ENCODE measurements at places on chromosomes 6 and 20.

- DNase-seq: no peak
These were observed 2.1 kb downstream of the SALL4 start for GRCh38 chr20:51800060-51800871.

DNA sequence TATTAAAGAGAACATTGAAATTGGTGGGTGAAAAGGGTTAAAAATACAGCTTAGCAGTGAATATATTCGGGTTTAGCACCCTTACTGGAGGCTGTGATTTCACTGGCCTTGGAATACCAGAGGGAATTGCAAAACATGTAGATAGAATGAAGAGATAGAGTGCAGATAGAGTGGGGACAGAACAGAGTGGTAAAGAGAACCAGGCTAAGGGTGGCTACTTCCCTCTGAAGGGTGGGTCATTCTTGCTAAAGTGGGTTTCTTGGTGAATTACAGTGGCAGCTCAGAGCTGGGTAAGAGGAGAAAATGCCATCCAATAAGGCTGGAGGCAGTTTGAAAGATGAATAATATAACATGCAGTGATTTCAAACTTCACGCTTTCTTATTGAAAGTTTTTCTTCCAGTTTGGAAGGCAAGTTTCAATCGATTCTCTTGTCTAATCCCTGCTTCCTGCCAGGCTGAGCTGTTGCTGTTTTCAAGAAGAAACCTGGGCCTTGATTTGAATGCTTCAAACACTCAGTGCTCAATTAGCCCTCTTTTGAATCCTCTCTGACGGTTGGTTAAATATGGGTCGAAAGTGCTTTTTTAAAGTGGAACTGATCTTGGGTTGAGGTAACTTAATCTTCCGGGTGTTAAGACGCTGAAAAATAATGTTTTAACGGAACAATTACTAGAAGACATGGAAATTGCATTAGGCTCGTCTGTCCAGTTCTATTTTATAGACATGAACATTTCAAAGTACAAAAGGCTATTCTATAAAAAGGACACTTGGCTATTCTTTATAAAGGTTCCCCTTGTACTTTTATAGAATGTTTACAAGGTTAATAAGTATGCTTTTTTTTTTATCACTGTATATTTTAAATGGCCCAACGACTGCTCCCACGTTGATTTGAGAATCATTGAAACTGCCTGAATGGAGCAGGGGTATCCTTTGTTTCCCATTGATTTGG, 203.3 kb downstream of the BCAS1 start:
- DNase-seq: no peak

DNA sequence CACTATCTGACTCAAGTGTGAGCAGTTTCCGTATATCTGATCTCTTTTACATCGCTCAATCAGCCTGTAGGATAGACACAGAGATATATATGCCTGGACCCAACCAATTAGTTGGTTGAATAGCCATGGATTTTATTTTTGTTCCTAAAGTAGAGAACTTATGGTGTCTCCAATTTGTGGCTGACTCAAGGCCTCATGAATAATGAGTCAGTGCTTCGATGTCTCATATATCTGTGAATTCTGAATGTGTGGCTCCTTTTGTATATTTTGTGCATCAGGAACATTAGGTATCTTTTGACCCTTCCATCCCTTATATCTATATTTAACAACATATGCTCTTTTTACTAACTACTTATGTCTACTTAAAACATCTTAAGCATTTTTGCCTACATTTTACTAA, 64.5 kb downstream of the OR2B2 start:
- DNase-seq: no peak

GRCh38 chr6:7802662-7803061, 76.8 kb downstream of the BMP6 start:
- DNase-seq: no peak

GRCh38 chr6:147005499-147005898, 198.7 kb upstream of the STXBP5 start:
- DNase-seq: no peak

GRCh38 chr6:100965067-100965466, 83.9 kb upstream of the ASCC3 start:
- DNase-seq: no peak

DNA sequence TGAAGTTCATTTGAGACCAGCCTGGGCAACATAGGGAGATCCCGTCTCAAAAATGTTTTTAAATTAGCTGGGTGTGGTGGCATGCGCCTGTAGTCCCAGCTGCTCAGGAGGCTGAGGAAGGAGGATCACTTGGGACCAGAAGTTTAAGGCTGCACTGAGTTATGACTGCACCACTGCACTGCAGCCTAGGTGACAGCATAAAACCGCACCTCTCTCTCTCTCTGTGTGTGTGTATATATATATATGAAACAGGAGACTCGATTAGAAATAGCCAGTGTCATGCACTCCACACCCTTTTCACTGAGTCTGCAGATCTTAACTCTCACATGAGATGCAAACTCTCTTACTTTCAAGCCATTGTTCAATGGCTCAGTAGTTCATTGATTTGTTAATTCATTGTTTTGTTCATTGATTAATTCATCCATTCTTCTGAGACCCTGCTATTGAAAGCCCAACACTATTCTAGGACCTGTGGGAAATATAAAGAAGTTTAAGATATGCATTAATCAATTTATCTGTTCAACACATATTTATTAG, 52.4 kb upstream of the MRPS10 start:
- no peak for DNase-seq

DNA sequence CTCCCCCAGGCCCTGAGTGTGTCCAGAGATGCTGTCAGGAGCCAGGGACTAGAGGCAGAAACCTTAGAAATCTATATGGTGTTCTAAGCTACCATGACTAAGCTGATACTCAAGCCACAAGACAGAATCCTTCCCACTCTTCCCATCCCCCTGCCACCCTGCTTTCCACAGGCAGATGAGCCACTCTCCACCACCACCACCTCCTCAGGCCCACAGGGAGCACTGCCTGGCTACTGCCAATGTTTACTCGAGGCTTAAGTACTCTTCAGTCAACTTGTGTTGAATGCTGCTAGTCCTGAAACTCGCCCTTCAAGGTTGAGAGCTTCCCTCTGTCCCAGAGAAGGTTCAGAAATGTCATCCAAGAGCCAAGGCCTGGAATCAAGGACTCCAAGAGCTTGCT, 56.2 kb downstream of the CENPW start:
- no peak for DNase-seq

DNA sequence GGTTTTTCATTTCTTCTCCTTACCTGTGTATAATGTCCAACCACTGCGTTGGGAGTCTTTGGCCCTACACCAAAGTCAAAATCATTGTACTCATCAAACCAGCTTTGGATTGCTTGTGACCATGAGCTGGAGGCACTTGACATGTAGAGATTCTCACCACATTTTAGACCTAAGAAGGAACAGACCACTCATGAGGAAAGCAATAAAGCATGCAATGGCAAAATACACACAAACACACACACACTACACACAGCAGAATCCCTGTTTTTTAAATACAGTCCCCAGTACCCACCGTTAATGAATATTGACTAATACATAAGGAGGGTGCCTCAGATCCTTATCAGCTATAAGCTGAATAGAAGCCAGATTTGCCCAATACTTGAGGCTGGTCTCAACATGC, 10.5 kb downstream of the CRISP3 start:
- DNase-seq: no peak

GRCh38 chr6:558089-558488, 98.8 kb downstream of the HUS1B start:
- no peak for DNase-seq

DNA sequence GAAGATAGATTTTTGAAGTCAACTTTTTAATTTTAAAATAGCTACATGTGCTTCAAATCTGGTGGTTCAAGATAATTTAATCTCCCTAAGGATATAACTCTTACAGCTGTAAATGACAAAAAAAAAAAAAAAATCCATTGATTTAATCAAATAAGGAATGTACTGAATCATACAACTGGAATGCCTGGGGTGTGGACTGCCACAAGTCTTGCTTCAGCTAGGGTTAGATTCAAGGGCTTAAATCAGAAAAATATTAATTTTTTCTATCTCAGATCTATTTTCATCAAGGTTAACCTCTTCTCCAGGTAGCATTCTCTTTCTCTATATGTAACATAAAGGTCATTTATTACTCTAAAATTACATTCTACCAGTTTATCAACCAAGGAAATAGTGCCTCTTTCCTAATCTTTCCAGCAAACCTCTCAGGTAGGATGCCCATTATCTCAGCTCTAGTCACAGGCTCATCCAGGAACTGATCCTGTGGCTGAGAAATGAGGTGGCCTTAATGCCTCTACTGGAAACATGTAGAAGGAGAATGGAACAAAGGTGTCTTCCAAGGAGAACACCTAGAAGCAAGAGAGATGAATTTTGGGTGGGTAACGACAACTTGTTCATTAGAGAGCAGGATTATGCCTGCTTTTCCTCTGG, 466.9 kb downstream of the CBLN4 start:
- no peak for DNase-seq

DNA sequence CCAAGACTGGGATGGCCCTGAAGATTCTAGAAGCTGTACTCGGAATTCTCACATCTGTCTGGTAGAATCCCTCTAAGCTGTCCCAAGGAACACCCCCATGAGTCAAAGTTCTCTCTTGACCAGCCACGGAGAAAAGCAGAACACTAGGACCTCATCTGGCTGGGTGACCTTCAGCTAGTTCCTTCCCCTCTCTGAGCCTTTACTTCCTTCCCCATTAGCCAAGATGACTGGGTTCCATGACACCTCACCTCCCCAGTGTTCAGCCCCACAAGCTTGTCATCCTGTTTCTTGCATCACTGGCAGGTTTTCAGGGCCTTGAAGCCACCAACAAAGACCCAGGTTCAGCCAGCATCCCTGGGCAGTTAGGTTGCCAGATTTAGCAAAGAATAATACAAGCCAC, 47.8 kb downstream of the MAFB start:
- DNase-seq: no peak

GRCh38 chr6:166318227-166318626, 10.0 kb upstream of the PRR18 start:
- DNase-seq: no peak

DNA sequence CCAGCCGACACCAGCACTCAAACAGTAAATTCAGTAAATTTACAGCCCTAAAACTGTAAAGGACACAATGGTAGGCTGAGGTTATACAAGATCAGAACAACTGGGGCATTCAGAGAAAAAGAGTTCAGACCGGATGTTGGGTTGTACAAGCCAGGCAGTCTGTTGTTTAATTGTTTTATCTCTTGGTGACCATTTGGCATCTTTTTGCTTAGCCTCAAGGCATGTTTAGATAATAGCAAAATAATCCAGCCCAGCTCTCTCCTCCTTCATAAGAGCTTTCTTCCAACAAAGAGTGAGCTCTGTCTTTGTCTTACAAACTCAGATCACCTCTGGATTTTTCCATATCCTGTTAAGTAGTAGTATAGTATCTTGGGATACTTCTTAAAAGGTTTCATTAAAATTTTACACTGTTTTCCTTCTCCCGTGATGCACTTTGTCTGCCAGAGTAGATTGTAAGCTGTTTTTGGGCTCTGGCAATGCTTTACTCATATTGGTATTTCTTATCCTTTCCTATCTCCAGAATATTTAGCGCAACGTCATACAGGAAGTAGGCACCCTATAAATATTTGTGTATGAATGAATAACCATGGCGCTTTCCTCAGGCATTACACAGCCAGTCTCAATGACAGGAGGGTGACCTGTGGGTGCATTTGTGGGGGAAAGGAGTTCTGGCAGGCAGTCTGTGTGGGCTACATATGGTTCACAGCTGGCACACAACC, 35.6 kb upstream of the TRAM2 start:
- no peak for DNase-seq

GRCh38 chr20:38321959-38322598, 18.1 kb downstream of the BPI start:
- no peak for DNase-seq

GRCh38 chr6:76701610-76702009, 629.1 kb upstream of the IMPG1 start:
- DNase-seq: no peak

DNA sequence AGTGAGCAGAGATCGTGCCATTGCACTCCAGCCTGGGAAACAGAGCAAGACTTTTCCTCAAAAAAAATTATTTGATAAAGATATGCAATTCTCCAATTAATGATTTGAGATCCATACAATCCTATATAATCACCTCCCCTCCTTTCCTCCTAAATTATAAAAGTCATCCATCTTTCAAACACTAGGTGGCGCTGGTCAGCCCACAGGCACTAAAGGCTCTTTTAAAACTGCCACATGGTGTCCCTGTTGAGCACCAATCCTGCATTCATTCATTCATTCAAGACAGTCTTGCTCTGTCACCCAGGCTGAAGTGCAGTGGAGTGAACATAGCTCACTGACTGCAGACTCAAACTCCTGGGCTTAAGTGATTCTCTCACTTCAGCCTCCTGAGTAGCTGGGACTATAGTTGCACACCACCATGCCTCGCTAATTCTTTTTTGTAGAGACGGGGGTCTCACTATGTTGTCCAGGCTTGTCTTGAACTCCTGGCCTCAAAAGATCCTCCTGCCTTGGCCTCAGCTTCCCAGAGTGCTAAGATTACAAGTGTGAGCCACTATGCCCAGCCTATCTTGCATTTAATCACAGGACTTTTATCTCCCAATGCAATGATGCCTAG, 58.7 kb upstream of the SLC2A12 start:
- DNase-seq: no peak

DNA sequence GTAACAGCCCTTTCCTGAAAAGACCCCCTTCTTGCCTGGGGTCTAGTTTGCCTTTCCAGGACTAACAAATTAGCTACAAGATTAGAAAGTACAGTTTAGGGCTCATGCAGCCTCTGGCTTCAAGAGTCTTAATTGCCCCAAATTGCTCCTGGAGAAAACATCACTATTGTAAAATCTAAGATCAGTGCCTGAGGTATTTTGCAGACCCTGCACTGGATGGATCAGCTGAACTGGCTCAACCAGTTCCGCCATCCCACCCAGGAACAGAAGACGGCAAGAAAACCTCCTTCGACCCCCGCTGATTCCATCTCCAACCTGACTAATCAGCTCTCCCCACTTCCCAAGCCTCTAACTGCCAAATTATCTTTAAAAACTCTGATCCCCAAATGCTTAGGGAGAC, 236.5 kb upstream of the KCNG1 start:
- no peak for DNase-seq

DNA sequence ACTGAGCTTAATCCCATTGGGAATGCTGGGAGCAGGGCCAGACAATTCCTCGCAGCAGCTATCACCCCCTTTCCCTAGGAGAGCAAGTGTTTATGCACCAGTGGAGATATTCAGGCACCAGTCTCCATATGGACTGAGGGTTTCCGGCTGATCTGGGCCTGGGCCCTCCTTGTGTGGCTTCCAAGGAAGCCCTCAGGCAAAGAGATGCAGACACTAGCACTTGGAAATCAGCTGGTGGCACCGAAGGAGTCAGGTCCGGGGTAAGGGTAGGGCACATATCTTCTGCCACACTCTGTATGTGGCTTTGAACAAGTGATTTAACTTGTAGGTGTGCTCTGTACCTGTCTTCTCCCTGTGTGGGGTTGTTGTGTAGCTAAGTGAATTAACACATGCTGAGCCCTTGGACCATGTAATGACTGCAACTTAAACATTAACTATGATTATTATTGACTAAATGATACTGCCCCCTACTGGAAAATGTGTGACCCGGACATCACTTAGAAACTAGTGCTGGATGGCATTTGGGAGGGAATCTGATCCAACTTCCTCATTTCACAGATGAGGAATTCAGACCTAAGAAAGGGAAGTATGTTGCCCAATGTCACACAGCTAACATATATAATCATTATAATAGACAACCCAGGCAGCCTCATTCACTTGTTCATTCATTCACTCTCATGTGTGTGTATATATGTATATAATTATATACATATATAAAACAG, 19.3 kb upstream of the WFDC2 start:
- DNase-seq: no peak

All from urinary bladder (tissue), 4 donors.